ENCODE measurements at places on chromosomes 11 and 22.

DNA sequence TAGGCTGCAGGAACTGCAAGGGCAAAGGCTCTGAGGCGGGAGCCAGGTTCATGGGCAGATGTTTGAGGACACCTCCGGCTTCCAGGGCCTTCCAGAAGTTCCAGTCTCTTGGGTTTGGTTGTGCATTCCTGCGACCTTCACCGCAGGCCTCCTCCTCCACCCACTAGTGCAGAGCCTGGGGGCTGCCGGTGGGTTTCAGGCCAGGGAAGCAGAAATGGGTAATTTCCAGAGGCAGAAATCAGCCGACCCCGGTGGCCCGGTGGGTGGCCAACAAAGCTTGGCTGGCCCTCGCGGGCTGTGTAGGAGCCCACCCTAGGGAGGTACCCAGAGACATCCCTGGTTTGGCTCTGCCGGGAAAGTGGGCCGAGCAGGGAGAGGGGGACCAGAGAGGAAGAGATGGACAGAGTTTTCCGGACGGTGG, 417 bp upstream of the PHETA2 start:
- DNase-seq: no peak

GRCh38 chr22:46150655-46151477, 540 bp downstream of the PPARA start:
- peak; percentile 37 for DNase-seq

- DNase-seq: no peak
These were observed 9.1 kb upstream of the CCDC179 start for GRCh38 chr11:22869325-22869724.

GRCh38 chr22:19448739-19449421, 1.4 kb upstream of the C22orf39 start:
- DNase-seq: no peak

- peak; percentile 93 for DNase-seq
These were observed 104.7 kb upstream of the CARD18 start for GRCh38 chr11:105244160-105244825.

DNA sequence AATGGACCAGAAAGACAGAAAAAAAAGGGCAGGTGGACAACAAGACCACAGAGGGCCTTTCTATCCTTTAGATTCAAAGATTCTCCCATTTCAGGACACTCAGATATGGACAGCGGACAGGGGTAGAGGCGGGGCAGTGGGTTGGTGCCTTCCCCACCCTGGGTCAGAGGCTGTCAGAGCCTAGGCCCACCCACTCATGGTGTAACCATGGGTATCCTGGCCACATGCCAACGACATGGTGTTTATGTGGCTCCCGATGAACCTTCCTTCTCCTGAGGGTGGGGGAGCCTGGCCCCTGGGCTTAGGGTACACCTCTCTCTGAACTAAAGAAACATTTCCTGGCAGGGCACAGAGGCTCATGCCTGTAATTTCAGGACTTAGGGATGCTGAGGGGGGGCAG, 14.3 kb upstream of the P2RY2 start:
- no peak for DNase-seq

GRCh38 chr11:2591805-2592204, 108.0 kb downstream of the KCNQ1OT1 start:
- DNase-seq: no peak

DNA sequence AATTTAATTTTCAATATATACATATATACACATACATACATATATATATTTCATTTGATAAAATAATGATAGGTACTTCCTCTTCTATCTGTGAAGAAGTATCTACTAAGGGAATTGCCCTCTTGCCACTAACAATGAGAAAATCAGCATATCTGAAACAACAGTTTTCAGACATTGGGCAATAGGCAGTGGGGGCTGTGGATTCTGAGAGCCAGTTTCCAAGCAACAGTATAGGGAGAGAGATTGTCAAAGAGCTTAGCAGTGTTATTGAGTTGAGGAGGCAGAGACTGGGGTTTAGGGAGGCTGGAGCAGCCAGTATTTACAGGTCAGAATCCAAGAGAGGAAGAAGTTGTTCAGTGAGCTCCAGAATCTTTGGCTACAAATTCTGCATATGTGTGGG, 119.3 kb downstream of the ARFGAP2 start:
- no peak for DNase-seq

DNA sequence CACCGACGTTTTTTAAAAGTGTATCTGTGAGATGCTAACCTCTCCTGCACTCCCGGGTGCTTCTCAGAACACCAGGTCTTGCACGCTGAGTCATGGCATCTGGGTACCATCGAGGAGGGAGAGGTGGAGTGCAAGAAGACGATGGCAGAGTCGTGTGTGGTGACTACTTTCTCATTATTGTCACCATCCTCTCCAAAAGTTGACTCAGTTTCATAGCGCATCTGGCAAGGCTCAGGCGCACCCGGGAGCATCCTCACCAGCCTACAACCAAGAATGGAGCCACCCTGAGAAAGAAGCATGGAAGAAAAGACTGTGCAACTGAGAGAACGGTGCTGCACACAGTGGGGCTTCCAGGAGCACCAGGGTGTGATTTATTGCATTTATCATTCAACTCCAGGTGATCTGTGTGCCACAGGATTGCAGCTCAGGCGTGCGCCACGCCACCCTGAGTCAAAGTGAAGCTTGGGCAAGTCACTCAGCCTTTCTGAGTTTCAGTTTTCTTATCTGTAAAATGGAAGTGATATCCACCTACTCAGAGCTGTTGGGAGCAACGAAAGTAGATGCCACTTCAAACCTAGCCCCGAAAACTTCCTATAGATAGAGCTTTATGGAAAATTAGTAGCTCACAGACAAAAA, 65.4 kb downstream of the LINC01488 start:
- DNase-seq: no peak

DNA sequence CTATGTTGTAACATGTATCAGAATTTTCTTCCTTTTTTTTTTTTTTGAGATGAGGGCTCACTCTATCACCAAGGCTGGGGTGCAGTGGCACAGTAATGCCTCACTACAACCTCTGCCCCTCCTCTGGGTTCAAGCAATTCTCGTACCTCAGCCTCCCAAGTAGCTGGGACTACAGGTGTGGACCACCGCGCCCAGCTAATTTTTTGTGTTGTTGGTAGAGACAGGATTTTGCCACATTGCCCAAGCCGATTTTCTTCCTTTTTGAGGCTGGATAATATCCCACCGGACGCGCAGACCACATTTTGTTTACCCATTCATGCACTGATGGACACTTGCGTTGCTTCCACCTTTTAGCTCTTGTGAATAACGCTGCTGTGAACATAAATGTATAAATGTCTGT, 97.0 kb downstream of the BRD1 start:
- no peak for DNase-seq

DNA sequence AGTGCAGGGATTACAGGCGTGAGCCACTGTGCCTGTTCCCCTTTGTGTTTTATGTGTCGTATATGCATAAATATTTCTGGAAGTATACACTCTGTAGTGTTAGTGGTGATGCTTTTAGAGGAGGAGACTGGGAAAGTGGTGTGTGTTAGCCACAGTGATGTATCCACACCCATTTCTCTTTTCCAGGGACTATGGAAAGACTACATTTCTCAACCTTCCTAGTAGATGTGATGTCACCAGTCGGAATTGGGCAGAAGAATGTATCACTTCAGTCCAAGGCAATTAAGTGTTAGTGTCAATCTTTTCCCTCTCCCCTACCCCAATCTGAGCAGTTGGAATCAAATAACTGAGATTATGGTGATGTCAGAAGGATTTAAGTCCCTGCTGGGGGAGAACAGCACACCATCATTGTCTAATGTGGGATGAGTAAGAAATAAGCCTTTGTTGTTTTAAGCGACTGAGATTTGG, 5.8 kb upstream of the ATG16L2 start:
- no peak for DNase-seq

GRCh38 chr22:38062791-38063190, 5.6 kb downstream of the PICK1 start:
- peak; percentile 34 for DNase-seq

DNA sequence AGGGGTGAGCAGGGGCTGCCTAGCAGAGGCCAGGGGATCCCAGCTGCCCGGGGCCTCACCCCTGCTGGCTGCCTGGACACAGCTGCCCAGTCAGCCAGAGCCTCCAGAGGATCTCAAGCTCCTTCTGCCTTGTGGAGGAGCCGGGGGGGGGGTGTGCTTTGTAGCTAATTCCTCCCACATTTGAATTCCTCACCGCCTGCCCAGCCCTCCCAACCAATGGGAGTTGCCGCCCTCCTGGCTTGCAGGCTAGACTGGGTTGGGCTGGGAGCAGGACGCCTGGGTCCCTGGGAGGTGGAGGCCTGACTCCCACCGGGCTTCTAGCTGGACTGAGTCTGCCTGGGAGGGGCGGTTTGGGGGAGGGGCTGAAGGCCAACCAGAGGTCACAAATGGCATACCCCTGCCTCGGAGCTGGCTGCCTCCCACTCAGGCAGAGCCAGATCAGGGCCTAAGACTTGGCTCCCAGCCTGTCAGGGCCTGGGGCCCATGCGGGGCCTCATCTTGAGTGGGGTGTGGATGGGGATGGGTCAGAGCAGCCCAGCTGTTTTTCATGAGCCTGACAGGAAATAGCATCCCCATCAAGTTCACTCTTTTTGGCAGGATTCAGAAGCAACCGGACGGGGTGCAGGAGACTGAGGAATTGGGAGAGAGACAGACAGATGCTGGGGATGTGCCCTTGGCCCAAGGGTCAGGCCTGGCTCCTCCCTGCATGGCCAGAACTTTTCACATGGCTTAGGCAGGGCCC, 29.2 kb upstream of the PDE2A start:
- DNase-seq: peak; percentile 89

GRCh38 chr11:104968856-104969776, 742 bp upstream of the CASP4 start:
- DNase-seq: no peak

GRCh38 chr11:73577496-73577917, 20.4 kb downstream of the FAM168A start:
- DNase-seq: peak; percentile 84

DNA sequence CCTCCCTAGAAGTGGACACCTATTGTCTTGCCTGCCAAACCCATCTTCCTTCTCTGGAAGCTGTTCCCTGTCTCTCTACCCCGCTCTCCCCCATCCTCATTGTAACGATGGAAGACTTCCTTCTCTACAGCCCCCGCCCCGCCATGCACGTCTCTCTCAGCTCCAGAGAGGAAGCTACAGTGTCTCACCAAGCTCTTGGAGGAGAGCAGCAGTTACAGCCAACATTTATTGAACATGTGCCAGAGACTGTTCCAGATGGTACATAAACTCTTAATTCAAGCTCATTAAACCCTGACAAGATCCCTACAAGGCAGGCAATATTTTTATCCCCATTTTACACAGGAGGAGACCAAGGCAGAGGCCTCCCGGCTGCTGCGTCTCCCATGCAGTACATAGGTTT, 15.1 kb downstream of the MCHR1 start:
- no peak for DNase-seq

GRCh38 chr11:1112351-1113191, 37.9 kb downstream of the MUC2 start:
- no peak for DNase-seq

GRCh38 chr11:105915021-105915420, 107.0 kb downstream of the MSANTD4 start:
- no peak for DNase-seq

DNA sequence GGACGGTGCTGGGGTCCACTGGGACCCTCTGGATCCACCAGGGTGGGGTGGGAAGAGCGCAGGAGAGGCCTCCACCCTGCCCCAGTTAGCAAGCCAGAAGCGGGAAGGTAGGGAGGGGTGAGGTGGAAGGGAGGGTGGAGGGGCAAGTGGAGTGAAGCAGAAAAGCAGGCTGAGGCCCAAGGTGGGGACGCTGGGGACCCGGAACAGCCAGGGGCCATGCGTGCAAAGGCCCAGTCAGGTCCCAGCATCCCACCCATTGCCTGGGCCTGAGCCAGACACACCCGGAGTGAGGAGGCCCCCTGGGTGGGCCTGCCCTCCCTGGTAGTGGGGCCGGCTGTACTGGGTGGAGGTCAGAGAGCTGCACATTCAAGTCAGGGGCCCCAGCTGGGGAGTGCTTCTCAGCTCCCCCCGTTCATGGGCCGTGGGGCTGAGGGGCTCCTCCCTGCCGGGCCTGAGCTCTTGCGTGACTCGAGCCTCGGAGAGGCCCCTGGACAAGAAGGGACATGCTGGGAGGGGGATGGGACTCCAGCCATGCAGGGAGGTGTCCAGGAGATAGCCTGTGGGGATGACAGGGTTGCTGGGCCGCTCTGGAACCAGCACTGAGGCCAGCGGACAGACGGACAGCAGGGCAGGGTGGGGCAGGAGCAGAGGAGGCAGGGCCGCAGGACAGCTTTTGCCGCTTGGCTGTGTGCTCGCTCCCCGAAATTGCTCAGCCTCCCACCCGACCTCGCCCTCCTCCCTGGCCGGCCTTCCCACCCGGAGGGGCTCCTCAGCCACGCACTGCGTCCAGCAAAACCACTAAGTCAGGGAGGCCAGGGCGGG, 7.7 kb downstream of the TNNT3 start:
- no peak for DNase-seq

DNA sequence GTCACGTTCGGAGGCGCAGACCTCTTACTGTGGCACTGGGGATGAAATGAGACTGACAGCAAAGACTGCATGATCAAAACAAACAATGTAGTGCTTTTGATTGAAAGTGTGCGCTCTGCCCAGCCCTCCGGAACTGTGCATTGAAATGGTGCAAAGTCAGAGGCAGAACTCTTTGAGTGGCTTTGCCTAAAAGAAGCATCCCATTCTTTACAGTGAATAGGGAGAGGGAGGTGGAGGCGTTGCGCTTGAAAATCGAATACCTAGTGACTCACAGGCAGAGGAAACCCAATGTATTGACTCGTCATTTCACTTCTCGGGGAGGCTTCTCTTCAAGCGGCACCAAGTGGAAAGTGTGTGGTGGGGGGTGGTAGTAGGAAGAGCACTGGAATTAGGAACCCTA, 10.9 kb downstream of the RCN1 start:
- DNase-seq: no peak

DNA sequence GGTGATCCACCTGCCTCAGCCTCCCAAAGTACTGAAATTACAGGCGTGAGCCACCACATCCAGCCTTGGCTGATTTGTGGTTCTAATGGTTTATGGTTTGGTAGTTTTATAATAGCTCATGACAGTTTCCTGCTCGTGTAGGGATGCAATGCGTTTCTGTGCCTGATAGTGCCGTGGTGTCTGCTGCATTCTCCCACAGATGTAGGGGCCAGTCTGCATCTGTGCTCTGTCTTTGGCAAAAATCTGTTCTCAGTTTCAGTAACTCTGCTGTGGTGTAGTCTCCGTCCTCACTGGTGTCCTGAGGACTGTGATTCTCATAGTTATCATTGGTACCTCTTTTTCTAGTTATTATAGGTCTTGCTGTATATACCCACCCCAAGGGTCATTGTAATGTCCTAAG, 16.3 kb downstream of the ST14 start:
- DNase-seq: no peak

DNA sequence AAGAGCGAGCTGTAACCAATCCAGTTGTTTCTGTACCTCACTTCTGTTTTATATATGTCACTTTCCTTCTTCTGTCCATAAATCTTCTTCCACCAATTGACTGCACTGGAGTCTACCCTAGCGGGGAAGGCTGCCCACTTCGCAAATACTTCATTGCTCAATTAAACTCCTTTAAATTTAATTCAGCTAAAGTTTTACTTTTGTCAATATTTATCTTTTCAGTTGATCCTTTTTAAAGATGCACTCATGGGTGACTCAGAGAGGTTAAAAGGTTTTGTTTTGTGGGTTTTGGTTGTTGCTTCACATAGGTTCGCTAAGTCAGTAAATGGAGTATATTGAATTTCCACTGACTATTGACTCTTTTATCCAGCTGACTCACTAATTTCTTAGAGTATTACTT, 597.2 kb downstream of the DLG2 start:
- DNase-seq: peak; percentile 43

All from foreskin fibroblast (primary cell).